HAP-1 (cell line): ENCODE measurements at places on chromosomes 4 and X.

DNA sequence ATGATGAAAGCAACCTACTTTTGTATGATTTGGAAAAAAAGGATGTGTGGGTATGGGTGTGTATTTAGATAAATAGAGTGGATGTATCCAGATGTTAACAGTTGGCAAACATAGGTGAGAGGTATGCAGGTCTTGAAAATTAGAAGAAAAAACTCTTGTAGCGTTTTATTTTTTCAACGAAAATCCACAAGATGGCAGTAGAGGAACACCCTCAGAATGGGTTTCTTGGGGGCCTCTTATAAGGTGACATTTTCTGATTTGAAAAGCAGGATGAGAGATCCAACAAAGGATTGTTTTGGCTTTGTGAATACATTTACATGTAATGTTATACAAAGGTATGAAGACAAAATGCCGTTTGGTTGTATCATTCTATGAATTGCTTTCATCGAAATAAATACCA lies 68.3 kb downstream of the FMR1NB start:
- peak; percentile 12 for DNase-seq

DNA sequence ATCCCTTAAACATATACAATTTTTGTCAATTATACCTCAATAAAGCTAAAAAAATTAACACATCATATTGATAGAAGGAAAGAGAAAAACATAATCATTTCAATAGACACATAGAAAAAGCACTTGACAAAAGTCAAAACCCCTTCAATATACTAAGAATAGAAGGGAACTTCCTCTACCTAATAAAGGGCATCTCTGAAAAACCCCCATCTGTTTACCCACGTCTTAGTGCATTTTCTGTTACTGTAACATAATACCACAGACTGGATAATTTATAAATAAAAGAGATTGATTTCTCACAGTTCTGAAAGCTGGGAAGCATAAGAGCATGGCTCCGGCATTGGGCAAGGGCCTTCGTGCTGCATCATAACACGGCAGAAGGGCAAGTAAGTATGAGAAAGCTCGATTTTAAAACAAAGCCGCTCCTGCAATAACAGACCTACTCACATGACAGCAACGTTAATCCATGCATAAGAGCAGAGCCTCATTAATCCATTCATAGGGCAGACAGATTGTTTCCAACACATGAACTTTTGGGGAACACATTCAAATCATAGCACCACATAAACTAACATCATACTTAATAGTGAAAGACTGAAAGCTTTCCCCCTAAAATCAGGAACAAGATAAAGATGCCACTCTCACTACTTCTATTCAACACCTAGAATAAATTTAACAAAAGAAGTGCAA lies 15.7 kb downstream of the STEEP1 start:
- DNase-seq, result no peak

DNA sequence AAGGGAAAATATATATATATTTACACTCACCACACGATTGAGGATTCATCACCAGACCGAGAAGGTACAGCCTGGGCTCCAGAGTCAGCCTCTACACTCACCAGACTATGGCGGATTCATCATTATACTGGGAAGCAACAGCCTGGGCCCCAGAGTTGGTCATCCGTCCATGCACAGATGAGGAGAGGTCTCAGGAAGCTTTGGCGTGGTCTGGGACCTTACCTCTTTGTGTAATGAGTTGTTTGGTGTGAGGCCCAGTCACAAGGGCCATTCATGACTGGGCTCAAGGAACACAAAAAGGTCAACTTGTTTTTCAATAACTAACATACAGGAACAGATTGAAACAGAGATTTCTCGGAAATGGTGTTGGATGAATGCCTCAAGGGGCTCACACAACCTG lies 926.1 kb downstream of the FAM133A start:
- DNase-seq, result no peak

- no peak for DNase-seq
These were observed 922.5 kb downstream of the RPA4 start for GRCh38 chrX:97806238-97806637.

DNA sequence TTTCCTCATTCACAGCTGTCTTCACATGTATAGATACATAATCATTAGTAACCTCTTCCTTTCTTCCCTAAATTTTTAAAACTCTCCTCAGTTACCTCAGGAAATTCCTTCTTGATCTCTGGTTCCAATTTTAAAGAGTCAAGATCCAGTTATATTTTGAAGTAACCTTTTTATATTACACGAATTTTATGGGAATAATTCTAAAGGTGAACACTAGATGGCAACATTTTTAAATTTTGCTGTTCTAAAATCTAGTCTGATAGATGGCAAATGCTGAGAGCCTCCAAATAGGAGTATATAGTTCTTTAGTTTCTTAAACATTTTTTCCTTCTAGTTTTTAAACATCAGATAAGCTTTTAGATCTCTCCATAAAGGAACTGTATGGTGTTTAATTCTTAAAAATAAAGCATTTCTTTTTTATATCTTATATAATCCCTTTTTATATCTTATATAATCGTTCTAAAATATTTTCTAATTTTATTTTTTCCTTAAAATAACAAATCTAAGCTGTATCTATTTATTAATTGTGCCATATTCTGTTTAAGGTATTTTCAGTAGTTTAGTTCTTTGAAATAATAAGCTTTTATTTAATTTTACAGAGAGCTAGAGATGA lies 37.9 kb upstream of the PAPSS1 start:
- DNase-seq, result no peak

GRCh38 chr4:175813204-175813603 lies 1.1 kb upstream of the GPM6A start:
- no peak for DNase-seq

- no peak for DNase-seq
These were observed 121.3 kb downstream of the GPR143 start for GRCh38 chrX:9644335-9644734.

GRCh38 chr4:151673908-151674520 lies 86.8 kb downstream of the GATB start:
- DNase-seq, result no peak

GRCh38 chr4:2292646-2293108 lies 30.8 kb upstream of the MXD4 start:
- no peak for DNase-seq

DNA sequence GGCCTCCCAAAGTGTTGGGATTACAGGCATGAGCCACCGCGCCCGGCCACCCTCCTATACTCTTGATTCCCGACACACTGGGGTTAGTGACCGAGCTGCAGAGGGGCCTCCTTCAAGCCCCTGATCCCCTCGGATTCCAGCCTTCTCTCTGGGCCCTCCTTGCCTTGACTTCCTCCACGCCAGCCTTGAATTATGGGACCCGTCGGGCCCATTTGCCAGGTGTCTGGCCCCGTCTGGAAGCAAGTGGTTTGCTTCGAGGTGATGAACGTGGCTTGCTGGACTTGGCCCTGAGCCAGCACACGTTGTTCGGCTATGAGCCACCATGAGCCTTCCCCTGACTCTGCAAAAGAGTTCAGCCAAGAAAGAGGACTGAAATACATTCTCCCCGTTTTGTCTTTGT lies 37.4 kb upstream of the GRPEL1 start:
- DNase-seq, result no peak

GRCh38 chrX:47200385-47201150 lies 6.9 kb downstream of the UBA1 start:
- DNase-seq, result no peak

- DNase-seq, result peak; percentile 51
These were observed 23.7 kb upstream of the FAM47B start for GRCh38 chrX:34918856-34919255.

DNA sequence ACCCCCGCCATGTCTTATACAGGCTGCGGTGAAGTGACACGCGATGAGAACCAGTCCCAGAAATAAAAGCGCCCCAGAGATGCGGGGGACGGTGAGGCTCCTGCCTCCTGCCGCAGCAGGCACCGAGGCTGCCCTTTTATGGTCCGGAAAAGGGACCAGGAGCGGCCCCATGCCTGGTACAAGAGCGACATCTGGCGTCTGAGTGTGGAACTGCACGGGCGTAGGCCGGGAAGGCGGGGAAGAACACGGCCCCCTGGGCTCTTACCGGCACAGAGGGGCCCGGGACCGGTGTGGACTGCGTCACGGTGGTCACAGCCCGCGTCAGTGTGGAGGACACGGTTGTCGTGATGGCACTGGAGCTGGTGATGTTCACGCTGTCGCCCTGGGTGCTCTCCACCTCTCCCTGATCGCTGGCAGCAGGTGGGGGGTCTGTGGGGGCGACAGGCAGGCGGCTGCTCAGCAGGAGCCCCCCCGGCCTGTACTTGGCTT lies 8.9 kb upstream of the RENBP start:
- peak; percentile 53 for DNase-seq

GRCh38 chrX:118143578-118143977 lies 27.0 kb upstream of the KLHL13 start:
- no peak for DNase-seq

- no peak for DNase-seq
These were observed 20.3 kb upstream of the DHX15 start for GRCh38 chr4:24604558-24605214.

DNA sequence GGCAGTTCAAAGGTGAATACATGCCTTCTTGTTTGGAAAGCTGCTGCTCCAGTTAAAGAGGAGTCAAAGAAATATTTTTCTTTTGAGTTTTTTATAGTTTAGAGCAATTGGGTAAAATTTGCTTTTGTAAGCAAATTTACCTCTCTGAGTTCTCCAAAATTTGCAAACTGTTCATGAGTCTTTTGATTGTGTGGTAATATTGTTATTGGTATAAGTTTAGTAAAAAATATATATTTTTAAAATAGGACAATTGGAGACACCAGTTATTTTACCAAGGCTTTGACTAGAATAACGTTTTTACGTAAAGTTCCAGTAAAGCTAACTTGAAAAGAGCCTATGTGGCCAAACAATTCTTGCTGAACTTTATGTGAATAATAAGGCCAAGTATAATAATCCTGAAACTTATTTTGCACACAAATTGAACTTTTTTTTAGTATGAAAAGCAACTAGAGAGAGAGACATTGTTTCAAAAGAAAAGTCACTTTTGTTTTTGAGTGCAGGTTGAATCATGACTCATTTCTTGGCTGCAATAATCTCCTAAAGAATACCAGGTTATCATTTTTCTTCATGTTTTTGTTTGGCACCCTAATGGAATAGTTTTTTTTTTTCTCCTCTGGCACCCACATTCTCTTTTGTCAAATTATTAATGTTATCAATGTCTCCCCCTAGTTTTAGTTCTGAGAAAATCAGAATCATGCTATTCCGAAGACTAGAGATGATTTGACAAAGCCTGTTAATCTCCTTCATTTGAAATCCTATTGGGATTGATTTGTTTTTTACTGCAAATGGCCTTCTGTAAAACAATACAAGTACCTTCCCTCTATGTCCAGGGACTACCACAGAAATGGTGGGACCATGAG lies 57.1 kb downstream of the UGT2B10 start:
- DNase-seq, result no peak

DNA sequence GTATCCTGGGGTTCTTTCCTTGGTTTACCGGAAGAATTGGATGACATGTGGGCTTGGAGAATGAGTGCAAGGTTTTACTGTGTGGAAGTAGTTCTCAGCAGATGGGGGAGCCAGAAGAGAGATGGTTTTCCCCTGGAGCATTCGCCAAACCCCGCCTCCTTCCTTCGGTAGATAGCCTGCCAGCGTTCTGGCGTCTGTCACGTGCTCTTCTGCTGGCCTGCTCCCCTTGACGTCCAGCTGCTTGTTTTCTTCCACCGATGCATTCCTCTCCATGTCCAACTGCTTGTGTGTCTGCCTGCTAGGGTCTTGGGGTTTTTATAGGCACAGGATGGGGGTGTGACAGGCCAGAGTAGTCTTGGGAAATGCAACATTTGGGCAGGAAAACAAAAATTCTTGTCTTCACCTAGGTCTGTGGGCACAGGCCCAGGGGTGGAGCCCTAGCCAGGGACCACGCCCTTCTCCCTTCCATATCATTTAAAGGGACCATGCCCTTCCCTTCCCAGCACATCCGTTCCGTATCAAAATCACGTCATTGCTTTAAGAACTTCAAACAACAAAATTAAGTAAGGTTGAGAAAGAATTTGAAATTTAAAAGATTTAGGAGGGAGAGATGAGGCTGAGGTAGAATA lies 538.7 kb upstream of the SMIM31 start:
- DNase-seq, result no peak

DNA sequence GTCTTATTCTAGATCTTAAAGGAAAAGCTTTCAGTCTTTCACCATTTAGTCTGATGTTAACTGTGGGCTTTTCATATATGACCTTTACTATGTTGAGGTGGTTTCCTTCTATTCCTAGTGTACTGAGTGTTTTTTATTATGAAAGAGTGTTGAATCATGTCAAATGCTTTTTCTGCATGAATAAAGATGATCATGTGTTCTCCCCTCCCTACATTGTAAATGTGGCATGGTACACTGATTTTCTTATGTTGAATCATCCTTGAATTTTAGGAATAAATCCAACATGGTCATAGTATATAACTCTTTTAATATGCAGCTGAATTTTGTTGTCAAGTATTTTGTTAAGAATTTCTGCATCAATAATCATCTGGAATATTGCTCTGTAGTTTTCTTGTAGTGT lies 4.3 kb downstream of the CLGN start:
- no peak for DNase-seq

DNA sequence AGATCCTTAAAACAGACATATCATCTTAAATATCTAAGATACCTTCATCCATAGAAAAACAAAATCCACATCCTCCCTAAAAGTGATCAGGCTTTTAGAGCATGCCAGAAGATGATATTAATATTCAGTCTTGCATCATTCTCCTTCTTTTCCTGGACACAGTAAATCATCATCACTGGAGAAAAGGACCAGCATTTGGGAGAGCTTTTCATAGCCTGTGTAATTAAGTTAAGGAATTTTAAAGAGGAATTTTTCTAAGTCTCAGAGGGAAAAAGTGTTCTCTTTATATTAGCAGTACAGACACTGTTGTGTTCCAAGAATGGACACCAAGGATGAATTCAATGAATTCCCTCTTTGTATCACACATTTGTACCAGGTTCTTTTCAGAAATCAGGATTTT lies 696 bp downstream of the SCRG1 start:
- no peak for DNase-seq

DNA sequence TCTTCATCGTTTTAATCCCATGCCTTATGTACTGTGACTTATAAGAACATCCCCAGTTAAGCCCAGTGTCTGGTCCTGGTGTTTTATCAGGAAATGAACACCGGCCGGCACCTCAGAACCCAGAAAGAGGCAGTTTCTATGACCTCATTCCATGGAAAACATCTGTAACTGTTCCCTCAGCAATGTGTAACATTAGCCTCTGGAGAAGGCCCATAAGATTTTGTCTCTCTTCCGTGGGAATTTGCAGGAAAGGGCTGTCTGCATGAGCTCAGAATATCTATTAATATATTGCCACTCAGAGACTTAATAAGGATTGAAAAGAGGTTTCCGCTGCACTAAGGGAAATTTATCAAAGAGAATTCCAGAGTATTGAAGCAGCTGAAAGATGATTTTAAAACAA lies 3.1 kb upstream of the TCEANC start:
- DNase-seq, result no peak

GRCh38 chr4:121041307-121042090 lies 30.8 kb downstream of the NDNF start:
- no peak for DNase-seq

DNA sequence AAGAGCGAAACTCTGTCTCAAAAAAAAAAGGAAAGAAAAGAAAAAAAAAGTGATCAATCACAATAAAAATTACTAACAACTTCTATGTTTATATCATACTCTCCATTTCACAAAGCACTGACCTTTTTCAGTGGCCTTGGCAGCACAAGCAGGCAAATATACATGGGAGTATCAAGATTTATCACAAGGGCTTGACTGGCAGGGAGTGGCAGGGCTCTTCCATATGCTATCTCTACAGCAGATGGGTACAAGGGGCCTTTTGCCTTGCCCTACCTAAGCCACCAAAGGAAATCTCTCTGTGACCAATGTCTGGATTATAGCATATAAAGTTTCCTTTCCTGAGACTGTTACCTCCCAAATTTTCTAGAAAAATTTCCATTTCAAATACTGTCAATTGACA lies 24.4 kb downstream of the TSPAN5 start:
- DNase-seq, result no peak
